ENCODE measurements at places on chromosomes 11 and 22. TPM values are rescaled to one million over a fixed set of nuclear protein-coding genes. Genes with fewer than 3 reads are reported as not detected.

The KIRREL3 gene
- total RNA-seq = 10.4 TPM

The SYT13 gene
- total RNA-seq = 8.9 TPM

The KRTAP5-1 gene
- total RNA-seq = not detected

The LRRN4CL gene
- not detected for total RNA-seq

The RASGRP2 gene
- 1.1 TPM for total RNA-seq

The NAALADL1 gene
- not detected for total RNA-seq

The OR5A2 gene
- total RNA-seq = not detected

The OR51A4 gene
- not detected for total RNA-seq

The GGT5 gene
- 1.3 TPM for total RNA-seq

The CTSW gene
- not detected for total RNA-seq

The NRGN gene
- total RNA-seq = 8.3 TPM

The MMP13 gene
- total RNA-seq = not detected

The IGLL1 gene
- total RNA-seq = not detected

Measured in A549 treated with DMSO at 1 μM for 4 hours (cell line).